Stimulated activated CD4-positive, alpha-beta T cell treated with anti-CD3 and anti-CD28 coated beads, Interleukin-15, amount 100 ng/mL, for 1 hour (primary cell): ENCODE measurements at places on chromosomes 3 and 15.

DNA sequence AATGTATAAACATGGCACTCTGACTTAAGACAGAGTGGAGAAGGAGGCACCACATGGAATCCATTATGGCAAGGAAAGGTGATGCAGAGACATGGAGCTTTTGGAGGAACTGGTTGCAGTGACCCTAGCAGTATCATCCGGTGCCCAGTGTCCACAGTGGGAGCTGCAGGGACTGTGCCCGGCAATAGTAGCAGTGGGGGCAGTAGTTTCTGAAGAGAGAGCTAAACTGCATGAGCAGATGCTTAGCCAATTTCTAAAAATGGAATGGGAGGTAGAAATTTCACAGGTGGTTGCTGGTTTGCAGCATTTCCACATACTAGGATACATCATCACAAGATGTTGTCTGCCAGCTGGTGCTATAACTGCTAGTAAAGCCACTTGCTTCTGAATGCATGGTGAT is 7.8 kb upstream of the TM2D3 start:
- DNase-seq, result no peak

- no peak for DNase-seq
Measured at GRCh38 chr15:85010386-85011159, 28.9 kb downstream of the PDE8A start.

- DNase-seq, result no peak
Measured at GRCh38 chr3:72123908-72124441, 339.0 kb upstream of the PROK2 start.

- DNase-seq, result no peak
Measured at GRCh38 chr15:101188637-101189408, 63.0 kb downstream of the CHSY1 start.

GRCh38 chr3:182981038-182981380 is 671 bp upstream of the DCUN1D1 start:
- DNase-seq, result no peak

GRCh38 chr15:48397841-48398240 is 66.6 kb downstream of the DUT start:
- DNase-seq, result no peak
